ENCODE measurements at places on chromosomes 4 and X.

DNA sequence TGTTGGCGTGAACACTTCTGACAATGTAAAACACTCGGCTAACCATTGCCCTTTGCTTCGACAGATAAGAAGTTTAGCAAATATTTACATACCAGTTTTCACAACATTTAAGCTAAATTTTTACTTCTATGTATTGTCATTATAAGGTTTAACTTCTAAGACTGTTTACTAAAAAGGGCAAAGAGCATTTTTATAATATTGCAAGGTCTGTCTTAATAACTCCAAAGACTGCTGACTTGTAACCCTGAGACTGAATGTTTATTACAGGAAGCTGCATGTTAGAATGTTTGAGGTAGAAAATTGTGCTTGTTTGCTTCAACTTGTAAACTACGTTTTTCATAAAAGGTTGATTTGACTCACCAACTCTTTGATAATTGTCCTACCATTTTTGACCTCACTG is 213.2 kb upstream of the RPS6KA3 start:
- DNase-seq = no peak

- DNase-seq = no peak
Measured at GRCh38 chr4:168099195-168099594, 6.9 kb downstream of the ANXA10 start.

DNA sequence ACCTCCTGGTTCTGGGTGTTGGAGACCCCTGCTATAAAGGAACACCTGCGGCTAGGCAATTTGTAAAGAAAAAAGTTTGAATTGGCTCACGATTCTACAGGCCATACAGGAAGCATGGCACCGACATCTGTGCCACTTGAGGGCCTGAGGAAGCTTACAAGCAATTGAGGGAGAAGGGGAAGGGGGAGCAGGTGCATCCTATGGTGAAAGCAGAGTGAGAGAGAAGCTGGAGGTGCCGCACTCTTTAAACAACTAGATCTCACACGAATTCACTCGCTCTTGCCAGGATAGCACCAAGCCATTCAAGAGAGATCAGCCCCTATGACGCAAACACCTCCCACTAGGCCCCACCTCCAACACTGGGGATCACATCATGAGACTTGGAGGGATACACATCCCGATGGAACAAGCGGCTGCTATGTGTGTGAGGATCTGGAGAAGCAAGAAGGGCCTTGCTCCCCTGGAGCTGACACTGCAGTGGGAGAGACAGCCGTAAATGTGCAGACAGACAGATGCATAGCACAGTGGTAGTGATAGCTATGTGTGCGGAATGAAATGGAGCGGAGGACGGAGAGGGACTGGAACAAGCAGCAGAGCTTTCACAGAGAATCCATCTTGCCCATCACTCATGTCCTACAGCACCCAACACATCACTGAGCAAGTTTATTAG is 60.7 kb upstream of the HELT start:
- DNase-seq = no peak

- no peak for DNase-seq
Measured at GRCh38 chr4:20544645-20545044, 155.6 kb upstream of the PACRGL start.

DNA sequence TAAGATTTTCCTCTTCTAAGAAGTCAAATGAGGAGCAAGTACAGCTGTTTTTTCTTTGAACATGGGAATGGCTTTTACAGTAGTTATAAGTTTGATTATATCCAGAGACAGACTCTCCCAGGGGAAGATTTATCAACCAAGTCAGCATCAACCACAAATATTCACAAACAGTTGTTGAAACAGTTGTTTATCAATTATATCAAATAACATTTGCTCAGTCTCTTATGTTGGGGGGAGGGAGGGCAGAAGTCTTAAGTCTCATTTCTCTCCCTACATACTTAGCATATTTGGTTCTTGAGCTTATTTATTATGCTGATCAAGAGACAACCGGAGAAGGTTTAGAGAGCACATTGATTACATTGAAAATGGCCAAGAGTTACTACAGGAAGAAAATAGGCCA is 110.1 kb downstream of the FBXO8 start:
- DNase-seq = no peak

DNA sequence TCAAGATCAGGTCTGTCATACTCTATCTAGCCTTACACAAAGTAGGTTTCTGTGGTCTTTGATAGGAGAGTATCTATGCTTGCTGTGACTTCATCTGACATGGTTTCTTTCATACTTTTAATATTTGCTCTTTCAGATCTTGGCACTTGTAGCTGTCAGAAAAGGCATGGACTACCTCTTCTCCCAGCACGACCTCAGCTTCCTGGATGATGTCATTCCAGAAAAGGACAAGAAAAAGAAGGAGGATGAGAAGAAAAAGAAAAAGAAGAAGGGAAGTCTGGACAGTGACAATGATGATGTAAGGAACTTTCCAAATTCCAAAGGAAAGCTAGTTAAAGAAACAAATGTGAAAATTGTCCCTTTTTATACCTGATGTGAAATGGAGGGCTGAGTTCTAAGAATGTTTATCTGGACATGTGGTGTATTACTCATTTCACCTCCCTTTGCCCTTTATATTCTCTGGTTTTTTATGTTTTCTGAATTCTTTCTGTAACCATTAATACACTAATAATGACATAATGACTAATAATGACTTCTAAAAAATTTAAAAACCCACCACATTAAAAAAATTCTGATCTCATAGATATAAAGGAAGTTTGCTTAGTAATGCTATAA is 221.2 kb downstream of the SLC4A4 start:
- DNase-seq = no peak

DNA sequence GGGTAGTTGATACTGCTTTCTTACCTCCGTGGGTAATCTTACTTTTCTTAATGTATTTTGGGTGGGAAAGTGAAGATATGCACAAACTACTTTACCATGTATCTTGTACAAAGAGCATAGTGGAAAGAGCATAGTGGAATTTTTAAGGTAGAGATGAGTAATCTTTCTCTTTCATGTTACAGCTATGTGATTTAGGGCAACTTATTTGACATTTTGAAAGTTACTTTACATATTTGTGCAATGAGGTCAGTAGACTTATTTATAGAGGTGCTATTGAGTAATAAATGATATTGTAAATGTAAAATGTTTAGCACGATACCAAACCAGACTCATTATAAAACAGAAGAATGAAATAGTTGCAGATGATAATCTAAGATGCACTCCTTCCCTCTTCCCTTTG is 351.2 kb downstream of the TRAM1L1 start:
- no peak for DNase-seq

DNA sequence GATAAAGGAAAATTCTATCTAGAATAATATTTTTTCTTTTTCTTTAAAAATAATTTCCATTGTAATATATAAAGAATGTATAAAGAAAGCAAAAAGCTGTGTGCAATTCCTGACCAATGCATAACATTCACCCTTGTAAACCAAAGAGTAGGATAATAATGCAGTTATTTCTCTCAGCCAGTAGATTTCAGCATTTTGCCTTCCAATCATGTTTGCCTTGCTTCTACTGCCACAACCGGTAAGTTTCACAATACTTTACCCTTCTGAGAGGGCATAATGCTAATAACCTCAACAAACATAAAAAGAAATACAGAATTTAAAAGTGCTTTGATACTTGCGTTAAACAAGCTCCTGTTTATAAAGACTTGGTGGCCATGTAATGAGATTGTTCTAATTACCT is 59.9 kb downstream of the CHIC2 start:
- no peak for DNase-seq

DNA sequence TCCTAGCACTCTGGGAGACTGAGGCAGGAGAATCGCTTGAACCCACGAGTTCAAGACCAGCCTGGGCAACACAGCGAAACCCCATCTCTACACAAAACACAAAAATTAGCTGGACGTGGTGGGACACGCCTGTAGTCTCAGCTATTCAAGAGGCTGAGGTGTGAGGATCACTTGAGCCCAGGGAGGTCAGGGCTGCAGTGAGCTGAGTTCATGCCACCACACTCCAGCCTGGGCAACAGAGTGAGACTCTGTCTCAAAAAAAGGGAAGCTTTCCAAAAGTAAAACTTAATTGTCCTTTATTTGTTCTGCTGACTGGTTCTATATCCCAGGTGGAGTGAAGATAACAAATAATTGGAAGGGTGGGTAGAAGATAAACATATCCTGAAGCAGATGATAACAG is 45.6 kb downstream of the ABCG2 start:
- no peak for DNase-seq

DNA sequence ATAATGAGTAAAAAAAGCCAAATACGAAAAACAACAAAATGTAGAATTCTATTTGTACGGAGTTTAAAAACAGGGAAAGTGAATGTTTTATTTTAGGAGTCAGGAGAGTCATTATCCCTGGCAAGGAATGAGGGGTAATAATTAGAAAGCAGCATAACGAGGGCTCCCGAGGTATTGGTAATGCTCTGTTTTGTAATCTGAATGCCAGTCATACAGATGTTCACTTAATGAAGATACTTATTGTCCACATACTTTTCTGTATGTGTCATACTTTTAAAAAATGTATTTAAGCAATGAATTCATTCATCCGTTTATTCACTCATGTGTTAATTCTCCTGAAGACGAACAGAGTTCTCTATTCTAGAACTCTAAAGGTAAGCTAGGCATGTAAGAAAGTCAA is 87.8 kb upstream of the BMP2K start:
- no peak for DNase-seq

- no peak for DNase-seq
Measured at GRCh38 chrX:124415115-124415800, 68.9 kb downstream of the SH2D1A start.

GRCh38 chr4:102031406-102031805 is 240.9 kb downstream of the BANK1 start:
- DNase-seq = no peak

DNA sequence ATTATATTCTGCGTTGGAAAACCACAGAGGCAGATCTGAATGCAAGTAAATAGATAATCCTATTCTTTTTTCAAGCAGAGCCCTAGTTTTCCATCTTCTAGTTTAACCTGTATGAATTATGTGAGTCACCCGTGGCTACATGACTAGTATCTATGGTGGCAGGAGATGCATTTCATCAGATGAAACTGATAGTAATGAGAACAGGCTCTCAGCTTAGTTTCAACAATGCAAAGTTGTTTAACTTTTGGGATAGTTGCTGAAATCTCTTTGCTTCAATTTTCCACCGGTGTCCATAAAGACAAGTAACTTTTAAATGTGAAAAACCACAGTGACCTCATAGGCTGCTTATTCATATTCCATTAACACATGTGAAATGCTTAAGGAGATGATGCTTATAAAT is 1317.4 kb upstream of the TENM3 start:
- DNase-seq = no peak

GRCh38 chr4:166460769-166461550 is 587.9 kb downstream of the TLL1 start:
- DNase-seq = no peak

- no peak for DNase-seq
Measured at GRCh38 chr4:27000820-27001219, 140.2 kb downstream of the STIM2 start.

- DNase-seq = no peak
Measured at GRCh38 chr4:4361883-4362282, 25.0 kb upstream of the NSG1 start.

GRCh38 chrX:108945883-108946523 is 209.6 kb upstream of the IRS4 start:
- DNase-seq = no peak

DNA sequence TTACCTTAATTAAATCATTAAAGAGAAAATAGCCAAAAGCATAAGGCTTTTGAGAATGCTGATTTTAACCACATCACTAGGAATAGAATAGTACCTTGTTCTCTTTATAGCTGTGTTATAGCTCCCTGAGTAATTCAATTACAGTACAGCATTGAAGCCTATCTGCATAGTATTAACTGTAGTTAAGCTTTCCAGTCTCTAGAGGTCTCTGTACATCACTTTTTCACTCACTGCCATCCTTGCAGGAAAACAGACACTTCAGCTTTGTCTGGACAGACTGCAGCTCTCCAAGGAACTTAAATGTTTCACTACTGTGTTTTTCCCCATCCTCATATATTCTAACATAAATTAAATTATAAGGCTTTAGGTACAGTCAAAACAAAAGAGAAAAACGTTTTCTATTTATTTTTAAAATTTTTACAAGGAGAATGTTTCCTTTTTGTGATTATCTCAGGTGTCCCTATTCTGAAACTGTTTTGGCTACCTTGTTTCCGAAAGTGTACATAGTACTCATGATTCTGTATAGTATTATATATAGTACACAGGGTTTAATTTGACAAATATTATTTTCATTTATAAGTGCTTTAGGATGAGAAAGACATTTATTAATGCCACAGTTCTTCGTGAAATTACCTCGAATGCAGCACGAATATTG is 407.9 kb downstream of the PCDH18 start:
- no peak for DNase-seq

DNA sequence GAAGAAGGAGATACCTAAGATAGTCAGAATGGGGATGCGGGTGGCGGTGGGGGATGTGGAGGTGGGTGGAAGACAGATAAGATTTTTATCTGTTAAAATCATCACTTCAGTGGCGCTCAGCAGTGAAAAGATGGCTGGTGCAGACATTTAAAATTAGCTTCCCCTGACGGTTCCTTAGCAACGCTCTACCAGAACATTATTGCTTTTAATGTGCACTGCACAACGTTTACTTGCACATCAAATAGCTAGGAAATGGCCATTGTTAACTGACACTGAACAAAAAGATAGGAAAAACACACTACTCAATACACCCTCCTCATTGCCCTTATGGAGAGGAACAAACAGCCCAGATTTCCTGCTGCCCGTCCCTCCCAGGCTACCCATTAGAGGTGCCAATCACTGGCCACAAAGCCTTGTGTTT is 61.0 kb upstream of the FTHL17 start:
- DNase-seq = no peak

DNA sequence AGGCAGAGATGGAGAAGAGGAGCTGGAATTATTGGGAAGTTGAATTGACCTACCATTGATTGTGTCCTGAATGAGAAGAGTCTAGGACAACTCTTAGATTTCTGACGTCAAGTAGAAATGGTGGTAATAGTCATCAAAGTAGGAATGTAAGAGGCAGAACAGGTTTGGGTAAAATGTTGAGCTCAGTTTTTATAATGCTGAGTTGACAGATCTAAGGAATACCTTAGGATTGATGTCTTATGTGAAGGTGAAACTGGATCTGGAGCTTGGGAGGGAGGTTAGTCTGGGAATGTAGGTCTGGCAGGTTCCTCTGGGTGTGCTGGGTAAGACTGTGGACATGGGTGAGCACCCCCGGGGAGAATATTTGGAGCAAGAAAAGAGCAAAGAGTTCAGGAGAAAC is 31.9 kb downstream of the JADE1 start:
- DNase-seq = no peak

- DNase-seq = no peak
Measured at GRCh38 chr4:121227341-121227792, 63.2 kb upstream of the TNIP3 start.

DNA sequence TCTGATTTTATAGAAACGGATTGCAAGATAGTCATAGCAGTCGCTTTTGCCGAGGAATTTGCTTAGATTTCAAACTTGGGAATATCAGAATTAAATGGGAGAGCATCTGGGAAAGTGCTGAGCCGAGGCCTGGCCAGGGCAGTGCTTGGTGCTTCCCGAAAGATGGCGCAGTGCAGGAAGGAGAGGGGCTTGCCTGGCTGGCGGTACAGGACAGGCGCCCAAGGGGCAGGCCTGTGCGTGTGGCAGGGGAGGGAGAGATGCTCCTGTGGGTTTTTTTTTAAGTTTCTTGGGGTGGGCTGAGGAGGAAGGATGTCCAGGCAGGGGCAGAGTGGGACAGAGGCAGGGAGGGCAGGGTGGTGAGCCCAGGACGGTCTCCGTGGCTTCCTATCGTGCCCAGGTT is 241.1 kb downstream of the AFAP1 start:
- no peak for DNase-seq

Data from effector CD4-positive, alpha-beta T cell (primary cell).